Stimulated activated CD8-positive, alpha-beta memory T cell treated with anti-CD3 and anti-CD28 coated beads, Interleukin-4, amount 100 ng/mL, for 4 hours (primary cell): ENCODE measurements at places on chromosomes 12 and 14.
A peak's percentile ranks its signal among the peaks of the same experiment; 100 is the strongest.

- DNase-seq, result no peak
Measured at GRCh38 chr12:107992870-107993451, 136.1 kb upstream of the WSCD2 start.

DNA sequence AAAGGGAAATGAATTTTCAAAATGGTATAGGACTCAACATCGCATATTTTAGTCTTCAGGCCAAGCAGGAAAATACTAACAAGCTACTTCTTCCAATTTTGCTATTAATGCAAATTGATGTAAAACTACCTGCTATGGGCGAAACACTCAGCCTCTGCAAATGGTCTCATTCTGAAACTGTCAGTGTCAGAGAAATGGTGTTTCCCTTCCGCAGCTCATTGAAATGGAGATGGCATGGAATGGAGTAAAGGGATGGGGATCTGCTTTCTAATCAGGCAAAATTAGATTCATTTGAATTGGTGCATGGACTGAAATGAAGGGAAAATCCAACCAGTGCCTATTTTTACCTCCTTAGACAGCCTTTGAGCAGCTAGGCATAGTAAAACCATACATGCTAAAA, 80.4 kb upstream of the EEA1 start:
- no peak for DNase-seq

DNA sequence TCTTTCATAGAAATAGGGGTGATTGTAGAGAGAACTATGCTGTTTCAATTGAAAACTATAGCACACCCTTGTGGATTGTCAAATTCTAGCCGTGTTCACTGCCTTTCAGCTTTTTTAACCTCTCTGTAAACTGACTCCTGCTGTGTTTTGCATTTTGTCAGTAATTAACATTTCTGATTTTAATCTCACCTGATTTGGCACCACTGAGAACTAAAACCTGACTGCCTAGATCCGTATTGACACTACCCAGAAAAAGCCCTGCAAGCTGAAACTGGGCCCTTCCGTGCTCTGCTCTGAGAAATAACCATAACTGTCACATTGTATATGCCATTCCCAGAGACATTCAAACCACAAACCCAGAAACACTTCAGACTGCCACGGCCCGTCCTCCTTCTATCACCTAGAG, 26.6 kb upstream of the ETV6 start:
- DNase-seq, result no peak

DNA sequence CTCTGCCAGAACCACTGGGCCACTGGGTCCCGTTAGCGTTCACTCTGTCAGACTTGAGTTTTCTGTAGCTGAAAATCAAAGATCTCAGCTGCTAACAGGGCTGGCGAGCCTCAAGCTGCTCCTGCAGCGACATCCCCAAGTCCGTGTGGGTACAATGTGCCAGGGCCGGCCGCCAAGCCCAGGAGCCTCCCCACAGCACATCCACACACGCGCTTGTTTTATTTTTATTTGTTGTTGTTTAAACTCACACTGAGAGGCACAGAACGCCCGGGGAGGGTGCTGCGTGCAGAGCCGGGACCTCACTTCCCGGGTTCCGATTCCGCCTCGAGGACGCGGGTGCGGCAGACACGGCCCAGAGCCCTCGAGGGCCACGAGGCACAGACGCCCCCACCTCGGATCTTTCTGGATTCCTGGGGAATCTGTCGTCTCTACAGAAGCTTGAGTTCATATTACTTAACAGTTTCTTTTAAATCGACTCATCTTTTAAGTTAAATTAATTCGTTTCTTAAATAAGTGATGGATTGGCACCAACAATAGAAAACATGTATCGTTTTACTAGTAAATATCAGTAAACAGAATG, 9.3 kb downstream of the GALNT9 start:
- DNase-seq, result no peak

- no peak for DNase-seq
Measured at GRCh38 chr12:59119676-59120075, 199.4 kb upstream of the LRIG3 start.

DNA sequence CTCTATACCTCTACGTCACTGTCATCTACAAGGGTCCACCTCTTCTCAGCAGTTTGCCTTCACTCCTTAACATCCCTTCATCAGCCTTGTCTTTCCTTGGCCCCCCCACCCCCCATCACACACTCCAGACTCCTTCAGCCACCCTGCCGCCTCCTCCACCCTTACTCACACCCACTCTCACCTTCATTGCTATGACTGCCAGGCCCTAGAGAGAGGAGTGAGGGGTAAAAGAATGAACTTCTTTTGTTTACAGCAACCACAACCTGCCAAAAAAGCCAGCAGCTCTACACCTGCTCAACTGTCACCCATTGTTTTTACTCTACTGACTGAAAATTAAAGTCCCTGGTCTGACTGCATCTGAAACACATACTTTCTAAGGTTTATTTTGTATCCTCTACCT, 112.8 kb downstream of the DUSP6 start:
- DNase-seq, result no peak

- DNase-seq, result no peak
Measured at GRCh38 chr12:38555620-38556591, 239.3 kb downstream of the ALG10B start.

GRCh38 chr14:103112400-103113243, 10.6 kb upstream of the TNFAIP2 start:
- no peak for DNase-seq

- no peak for DNase-seq
Measured at GRCh38 chr14:73817020-73817655, 34.5 kb upstream of the PTGR2 start.

- DNase-seq, result no peak
Measured at GRCh38 chr12:89153341-89153740, 199.0 kb downstream of the DUSP6 start.

DNA sequence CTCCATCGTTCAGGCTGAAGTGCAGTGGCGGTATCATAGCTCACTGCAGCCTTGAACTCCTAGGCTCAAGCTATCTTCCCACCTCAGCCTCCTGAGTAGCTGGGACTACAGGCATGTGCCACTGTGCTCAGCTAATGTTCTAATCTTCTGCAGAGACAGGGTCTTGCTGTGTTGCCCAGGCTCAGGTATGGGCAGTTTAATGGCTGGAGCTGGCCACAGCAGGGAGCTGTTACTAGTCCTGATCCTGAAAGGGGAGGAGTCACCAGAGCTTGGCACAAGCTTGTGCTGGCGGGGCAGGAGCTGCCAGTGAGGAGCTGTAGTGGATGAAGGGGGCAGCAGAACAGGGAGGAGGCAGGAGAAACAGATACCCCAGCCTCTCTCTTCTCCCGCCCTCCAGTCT, 10.6 kb downstream of the TMEM120B start:
- DNase-seq, result no peak

DNA sequence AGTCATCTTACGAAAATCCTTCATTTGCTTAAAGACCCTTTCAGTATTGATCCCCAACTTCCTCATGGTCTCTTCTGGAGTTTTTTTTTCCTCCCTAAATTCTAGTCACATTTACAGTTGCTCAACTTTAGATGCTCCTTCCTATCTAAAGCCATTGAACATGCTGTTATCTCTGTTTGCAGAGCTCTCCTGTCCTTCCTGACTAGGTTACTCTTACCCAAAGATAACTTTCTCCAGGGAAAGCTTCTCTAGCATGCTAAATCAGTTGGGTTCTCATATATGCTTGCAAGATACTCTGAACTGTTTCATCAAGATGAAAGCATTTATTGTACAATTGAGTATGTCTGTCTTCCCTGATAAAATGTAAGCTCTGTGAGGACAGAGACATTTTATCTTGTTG, 1.8 kb upstream of the RAB21 start:
- no peak for DNase-seq

GRCh38 chr12:5014269-5014668, 29.4 kb upstream of the KCNA5 start:
- DNase-seq, result no peak

DNA sequence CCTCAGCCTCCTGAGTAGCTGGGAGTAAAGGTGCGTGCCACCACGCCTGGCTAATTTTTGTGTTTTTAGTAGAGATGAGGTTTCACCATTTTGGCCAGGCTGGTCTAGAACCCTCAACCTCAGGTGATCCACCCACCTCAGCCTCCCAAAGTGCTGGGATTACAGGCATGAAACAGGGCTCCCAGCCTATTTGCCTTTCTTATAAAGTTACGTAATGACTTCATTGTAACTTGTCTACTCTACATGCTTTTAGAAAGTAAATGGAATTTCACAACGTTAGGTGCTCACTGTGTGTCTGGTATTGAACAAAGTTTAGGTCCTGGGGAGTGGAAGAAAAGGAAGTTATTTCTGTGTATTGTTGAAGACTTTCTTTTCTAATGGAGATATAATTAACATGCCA, 12.5 kb downstream of the CFAP251 start:
- DNase-seq, result no peak

- DNase-seq, result peak; percentile 24
Measured at GRCh38 chr12:56151672-56152131, 685 bp upstream of the MYL6B start.

DNA sequence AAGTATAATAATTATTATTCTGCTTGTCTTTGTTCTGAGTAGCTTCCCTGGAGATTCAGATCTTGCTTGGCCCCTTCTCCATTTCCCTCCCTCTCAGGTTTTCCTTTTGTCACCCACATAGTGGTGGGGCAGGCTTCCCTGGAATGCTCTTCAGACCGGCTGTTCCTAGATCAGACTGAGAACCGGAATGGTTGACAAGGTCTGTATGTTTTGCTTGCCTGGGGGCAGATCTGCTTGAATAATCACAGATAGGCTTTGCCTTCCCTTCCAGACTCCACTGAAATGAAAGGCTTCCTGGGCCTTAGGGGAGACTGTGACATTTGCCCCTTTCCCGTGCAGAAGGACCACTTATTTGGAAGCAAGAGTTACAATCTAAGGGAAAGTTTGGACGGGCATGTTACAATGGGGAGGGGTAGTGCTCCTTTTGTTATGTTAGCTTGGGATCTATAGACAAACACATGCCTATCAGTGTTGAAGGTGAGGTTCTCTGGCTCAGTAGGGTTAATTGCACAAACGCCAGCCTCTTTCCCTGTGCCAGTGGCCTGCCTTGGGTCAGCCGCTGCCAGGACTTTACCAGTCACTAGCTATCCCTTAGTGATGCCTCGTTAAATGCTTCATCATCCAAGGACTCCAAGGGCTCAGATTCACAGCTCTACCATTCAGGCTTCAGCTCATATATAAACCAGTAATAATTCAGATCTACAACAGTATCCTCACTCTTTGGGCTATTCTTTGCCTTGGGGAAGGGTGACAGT, 178.6 kb downstream of the SNAPC1 start:
- DNase-seq, result no peak

DNA sequence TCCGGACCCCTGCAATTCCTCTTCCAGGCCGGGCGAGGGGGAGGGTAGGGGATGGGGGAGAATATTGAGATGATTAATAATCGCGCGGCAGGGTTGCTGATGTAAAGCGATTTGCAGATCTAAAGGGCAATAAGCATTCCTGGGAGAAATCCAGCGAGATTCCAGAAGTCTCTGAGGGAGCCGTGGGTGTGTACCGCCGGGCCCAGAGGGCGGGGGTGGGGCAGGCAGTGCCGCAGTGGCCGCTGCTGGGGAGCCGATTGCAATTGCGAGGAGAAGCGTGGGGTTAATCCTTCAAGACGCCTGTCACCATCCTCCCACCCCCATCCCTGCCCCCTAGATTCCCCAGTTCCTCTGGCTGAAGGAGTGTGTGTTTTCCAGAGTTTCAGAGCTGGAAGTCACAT, 16.4 kb downstream of the FOS start:
- no peak for DNase-seq

- DNase-seq, result no peak
Measured at GRCh38 chr14:58749066-58749669, 111.4 kb downstream of the DACT1 start.

GRCh38 chr12:65823513-65824375, 539 bp upstream of the HMGA2 start:
- DNase-seq, result no peak

- DNase-seq, result no peak
Measured at GRCh38 chr12:47973870-47974269, 10.5 kb downstream of the TMEM106C start.

DNA sequence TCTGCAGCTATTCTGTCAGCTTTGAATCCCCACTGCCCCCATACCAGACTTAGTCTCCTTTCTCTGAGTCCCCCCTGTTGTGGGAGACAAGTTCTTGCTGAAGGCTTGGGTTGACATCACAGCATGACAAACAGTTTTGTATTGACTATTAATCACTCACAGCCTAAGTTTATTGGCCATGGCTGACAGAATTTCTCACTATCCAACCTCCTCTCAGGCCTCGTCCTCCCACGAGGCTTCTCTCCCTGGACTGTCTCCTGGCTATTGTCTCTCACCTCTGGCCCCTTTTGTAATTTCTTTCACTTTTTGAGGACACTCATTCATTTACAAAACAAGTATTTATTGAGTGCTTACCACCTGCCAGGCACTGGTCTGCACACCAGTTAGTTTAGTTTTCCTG, 35.2 kb upstream of the DCD start:
- no peak for DNase-seq

DNA sequence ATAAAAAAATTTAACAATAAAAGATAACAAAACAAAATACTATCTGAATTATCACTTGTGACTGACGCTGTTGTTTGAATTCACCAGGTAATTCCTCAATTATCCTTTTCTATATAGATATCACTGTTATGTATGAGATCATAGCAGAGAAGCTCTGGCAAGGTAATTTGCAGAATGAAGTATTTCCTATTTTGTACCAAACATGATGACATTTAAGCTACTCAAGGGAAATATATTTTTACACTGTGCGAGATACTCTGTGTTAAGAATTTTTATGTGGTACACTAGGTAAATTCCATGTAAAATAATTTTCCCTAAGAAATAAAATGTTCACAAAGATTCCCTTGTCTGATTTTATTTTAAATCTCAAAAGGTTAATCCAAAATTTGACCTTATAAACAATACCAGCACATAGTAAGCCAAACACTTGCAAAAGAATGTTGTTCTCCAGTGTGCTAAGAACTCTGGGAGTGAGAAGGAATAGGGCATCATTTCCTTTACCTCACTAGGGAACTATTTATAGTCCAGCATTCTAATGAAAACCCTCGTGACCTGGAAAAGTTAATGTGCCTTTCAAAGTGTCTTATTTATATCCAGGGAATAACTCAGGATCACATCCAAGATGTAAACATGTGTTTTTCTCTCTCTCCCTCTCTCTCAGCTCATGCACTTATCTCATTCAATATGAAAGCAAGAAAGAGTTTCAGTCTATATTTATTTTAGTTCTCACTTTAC, 115.2 kb upstream of the RAP1B start:
- DNase-seq, result no peak

DNA sequence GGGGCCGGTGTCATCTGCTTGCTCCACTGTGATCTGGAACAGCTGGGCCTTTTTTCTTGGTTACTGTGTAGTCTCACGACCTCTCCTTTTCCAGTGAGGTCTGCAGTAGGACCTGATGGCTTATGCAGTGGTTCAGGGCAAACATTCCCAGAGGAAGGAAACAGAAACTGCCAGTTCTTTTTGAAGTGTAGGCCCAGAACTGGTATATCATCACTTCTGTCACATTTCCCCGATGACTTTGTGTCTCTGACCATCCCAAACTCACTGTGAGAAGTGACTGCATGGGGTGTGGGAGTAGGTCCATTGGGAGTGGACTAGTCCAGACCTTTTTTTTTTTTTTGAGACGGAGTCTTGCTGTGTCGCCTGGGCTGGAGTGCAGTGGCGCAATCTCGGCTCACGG, 38.4 kb downstream of the RCOR1 start:
- no peak for DNase-seq

- peak; percentile 69 for DNase-seq
Measured at GRCh38 chr14:105491366-105491973, 424 bp downstream of the TEDC1 start.
